ENCODE measurements at places on chromosomes 5 and 9. TPM values are rescaled to one million over a fixed set of nuclear protein-coding genes. Genes with fewer than 3 reads are reported as not detected.
A peak's percentile ranks its signal among the peaks of the same experiment; 100 is the strongest.

The NDST1 gene
- 35.0 TPM for polyA plus RNA-seq

The PDCD1LG2 gene
- not detected for polyA plus RNA-seq

The PCDHGB5 gene
- 0.08 TPM for polyA plus RNA-seq

DNA sequence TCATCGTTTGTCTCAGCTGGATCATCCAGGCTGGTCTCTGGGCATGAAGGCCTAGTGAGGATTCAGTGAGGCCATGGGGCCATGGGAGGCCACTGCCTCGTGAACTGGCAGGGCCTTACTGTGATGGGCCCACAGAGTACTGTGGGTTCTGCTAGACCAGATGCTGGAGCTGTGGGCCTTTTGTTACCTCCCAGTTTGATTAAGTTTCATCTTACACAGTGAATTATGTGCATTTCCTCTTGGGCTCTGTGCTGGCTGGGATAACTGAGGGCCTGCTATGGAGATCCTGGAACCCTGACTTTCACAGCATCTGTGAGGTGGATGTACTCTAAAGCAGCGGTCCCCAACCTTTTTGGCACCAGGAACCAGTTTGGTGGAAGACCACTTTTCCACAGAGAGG, 19.7 kb upstream of the SLC25A48 start:
- no peak for DNase-seq

The DOCK2 gene
- polyA plus RNA-seq = not detected

- no peak for DNase-seq
These were observed 133.9 kb downstream of the CTNND2 start for GRCh38 chr5:11770310-11770709.

DNA sequence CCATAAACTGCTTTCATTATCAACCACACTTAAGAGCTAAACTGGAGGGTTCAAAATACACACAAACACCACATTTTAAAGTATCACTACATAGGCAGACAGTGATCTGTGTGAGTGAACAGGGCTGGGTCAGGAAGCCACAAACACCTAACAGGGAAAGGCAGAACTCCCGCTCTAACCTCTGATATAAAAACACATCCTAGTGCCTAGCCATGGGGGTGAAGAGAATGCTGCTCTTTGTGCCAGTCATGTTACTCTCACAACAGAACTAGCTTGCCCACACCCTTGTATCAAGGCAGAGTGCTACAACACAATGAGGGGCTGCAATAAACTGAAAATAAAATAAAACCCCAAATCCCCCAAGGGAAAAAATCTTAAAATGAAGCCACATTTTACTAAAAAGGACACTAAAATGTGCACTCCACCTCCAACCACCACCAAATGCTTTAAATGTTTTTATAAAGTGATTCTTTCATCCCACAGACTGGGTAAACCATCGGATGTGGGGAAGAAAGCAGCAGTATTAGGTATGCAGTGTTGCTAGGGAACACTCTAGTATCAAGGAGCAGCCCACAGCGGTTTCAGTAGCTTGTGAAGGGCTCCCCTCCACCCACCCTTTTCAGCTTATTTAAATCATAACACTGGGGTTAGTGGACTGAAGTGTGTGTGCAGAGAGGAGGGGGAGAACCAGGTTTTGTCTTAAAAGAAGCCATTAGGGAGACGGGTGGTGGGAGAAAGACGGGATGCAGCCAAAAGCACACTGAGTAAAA, 64.5 kb downstream of the TMEM161B start:
- DNase-seq = no peak

The STOML2 gene
- 245 TPM for polyA plus RNA-seq

GRCh38 chr5:80177236-80177635, 78.6 kb downstream of the SERINC5 start:
- no peak for DNase-seq

The RAB3C gene
- 0.05 TPM for polyA plus RNA-seq

The PRKACG gene
- polyA plus RNA-seq = not detected

GRCh38 chr5:10009802-10010201, 239.9 kb downstream of the ATPSCKMT start:
- no peak for DNase-seq

The PCDHB10 gene
- 0.05 TPM for polyA plus RNA-seq

DNA sequence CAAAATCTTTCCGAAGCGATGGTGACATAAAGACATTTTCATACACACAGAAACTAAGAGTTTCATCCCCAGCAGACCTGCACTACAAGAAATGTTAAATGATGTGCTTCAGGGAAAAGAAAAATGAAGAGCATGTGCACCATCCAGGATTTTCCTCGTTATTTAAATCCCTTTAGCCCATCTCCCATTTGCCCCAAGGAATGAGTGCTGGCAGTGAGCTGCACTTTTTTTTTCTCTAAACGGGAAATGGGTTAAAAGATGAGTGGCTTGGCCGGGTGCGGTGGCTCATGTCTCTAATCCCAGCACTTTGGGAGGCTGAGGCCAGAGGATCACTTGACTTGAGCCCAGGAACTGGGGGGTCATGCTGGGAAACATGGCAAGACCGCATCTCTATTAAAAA, 6.8 kb upstream of the LRRC14B start:
- DNase-seq = no peak

DNA sequence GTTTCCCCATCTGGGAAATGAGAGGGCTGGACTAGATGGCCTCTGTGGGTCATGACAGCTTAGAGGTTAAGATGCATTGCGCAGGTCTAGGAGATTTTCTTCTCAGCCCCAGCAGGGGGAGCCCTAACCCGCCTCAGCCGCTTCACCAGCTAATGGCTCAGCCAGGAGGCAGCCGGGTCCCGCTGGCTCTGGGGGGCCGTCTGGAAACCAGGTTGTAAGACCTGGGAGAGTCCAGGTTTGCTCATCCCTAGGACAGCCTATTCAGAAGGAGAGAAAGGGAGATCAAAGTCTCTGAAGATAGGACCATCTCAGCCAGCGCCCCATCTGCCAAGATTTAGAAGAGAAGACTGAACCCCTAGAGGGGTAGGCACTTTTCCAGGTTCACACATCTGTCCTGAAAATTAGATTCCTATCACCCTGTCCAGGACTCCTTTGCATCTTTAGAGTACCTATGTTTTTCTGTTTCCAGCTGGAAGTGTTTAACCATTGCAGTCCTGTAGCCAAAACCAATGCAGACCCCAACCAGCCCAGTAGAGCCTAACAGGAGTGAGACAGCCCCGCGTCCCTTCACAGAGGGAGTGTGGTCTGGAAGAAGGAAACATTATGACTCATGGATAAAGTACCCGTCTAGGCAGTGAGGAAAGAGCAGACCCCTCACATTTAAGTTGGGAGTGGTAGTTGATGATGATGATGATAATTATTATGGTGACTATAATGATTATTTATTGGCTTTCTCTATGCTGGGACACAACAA, 27.5 kb downstream of the SPARC start:
- DNase-seq = peak; percentile 57

The AIF1L gene
- 12.1 TPM for polyA plus RNA-seq

DNA sequence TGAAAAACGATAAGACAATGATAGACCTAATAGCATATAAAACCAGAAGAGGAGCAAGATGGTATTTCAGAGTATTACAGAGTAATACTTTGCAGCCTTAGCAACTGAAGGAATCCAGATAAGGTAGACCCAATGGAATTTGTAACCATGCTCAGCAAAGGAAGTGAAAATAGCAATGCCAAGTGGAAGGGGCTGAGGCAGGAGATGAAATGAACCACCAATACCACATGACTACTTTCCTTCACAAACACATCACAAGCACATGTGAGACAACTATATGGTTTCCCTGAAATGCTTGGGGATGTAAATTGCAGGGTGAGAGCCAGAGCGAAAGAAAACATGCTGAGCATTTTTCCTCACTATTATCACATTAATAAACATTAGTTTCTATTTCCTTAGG, 79.8 kb upstream of the MELK start:
- no peak for DNase-seq

- no peak for DNase-seq
These were observed 245.6 kb upstream of the RAI14 start for GRCh38 chr5:34410411-34411139.

GRCh38 chr9:95282332-95282731, 35.2 kb downstream of the FANCC start:
- peak; percentile 29 for DNase-seq

- DNase-seq = no peak
These were observed 30.5 kb downstream of the RXRA start for GRCh38 chr9:134356496-134357470.

DNA sequence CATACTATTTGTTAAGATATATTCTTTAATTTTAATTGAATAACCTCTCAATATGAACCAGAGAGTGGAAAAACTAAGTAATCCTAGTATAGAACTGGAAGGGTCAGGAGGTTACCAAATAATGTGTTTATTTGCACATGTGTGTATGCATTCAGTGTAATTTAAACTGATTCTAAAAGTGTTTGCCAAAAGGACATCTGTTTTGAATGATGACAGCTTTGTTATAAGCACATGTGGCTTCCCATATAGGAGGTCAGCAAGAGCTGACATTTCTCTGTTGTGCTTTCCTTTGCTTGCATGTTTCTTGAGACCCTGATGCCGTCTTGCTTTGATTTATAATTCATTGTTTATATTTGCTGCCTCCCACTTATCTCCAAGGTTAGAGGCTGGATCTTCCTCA, 383.4 kb downstream of the BRINP1 start:
- DNase-seq = no peak

- no peak for DNase-seq
These were observed 43.1 kb downstream of the ADAMTS16 start for GRCh38 chr5:5183189-5183699.

The FGF18 gene
- polyA plus RNA-seq = not detected

The C9orf153 gene
- 0.25 TPM for polyA plus RNA-seq

DNA sequence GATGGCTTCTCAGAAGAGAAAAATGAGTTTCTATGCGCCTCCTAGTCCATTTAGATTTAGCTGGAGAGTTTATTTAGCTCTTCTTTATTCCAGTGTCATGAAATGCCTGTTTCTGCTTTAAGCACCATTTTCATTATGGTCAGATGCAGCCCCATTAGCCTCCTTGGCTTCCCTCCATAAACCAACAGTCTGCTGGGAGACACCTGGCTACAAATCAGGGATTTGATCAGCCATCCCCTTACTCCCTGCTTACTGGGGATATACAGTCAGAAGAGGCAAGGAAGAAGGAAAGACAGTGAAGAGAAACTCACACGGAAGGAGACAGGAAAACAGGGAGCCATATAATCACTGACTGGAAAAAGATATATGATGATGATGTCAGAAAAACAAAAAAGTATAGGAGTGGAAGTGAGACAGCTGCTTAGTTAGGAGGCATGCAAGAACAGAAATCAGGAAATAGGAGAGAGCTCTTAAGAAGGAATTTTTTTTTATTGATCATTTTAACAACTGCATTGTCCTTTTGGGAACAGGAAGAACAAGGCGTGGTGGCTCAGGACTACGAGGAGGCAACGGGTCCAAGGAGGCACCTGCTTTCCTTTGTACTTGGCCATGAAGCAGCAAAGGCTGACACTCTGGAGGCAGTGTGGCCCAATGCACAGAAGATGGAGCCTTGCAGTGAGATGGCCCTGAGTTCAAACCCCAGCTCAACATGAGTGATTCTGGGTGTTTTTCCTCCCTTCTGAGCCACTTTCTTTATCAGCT, 56.1 kb downstream of the MED27 start:
- DNase-seq = no peak

GRCh38 chr9:111632060-111632459, 926 bp downstream of the DNAJC25 start:
- peak; percentile 23 for DNase-seq

- no peak for DNase-seq
These were observed 141.8 kb downstream of the DOCK2 start for GRCh38 chr5:169778622-169779596.

DNA sequence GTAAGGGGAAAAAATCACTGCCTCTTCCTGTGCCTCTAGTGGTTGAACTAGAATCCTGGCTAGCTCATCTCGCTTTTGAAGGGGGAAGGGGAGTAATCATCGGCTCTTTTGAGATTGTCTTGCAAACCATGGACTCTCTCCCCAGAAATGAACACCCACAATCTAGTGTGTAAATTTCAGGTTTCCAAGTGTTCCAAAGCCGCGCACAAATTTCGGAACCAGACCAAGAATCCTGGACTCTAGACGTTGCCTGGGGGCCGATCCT, 4.9 kb upstream of the FOXE1 start:
- no peak for DNase-seq
